ENCODE measurements at places on chromosomes 5 and 9.
A peak's percentile ranks its signal among the peaks of the same experiment; 100 is the strongest.

DNA sequence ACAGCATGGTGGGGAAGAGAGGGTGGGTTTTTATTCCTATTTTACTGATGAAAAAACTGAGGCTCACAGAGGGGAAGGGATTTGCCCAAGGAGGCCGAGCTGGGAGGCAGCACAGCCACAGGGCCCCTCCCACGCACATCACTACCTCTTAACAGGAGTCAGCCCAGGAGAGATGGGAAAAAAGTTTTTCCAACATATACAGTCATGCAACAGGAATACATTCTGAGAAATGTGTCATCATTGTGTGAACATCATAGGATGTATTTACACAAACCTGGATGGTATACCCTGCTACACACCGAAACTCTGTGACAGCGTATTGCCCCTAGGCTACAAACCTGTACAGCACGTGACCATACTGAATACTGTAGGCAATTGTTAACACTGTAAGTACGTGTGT lies 11.6 kb downstream of the TRAF1 start:
- DNase-seq = no peak

DNA sequence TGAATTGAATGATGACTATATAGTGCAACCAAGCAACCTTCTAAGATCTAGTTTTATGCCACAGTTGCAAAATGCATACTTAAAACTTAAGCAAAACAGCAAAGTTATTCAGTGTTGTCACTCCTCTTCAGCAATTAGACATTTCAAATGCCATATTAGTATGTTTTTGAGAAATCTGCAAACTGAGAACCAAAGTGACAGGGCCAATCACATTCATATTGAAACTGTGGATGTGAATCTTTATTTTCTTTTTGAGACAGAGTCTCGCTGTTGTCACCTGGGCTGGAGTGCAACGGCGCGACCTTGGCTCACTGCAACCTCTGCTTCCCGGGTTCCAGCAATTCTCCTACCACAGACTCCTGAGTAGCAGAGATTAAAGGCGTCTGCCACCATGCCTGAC lies 249.2 kb upstream of the EFNA5 start:
- DNase-seq = no peak

GRCh38 chr5:110440058-110440457 lies 286.4 kb downstream of the TMEM232 start:
- no peak for DNase-seq

GRCh38 chr9:22813529-22813928 lies 366.9 kb downstream of the DMRTA1 start:
- DNase-seq = no peak

- no peak for DNase-seq
Measured at GRCh38 chr5:91777671-91778070, 394.6 kb upstream of the ARRDC3 start.

DNA sequence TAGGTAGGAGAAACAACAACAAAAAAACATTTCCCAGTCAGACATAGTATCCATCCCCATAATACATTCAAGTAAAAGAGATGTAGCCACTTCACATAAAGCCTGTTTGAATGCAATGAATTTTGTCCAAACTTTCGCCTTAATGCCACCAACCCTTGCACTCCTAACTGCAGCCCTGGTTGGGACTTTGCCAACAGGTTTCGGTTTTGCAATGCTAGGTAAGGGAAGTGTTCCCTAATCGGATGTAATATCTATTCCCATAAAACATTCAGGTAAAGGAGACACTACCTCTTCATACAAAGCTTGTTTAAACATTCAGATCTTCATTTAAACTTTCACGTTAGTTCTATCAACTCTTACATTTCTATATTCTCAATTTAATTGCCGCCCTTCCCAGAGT lies 336.1 kb downstream of the DRD1 start:
- no peak for DNase-seq

- no peak for DNase-seq
Measured at GRCh38 chr5:4533457-4534105, 606.5 kb upstream of the ADAMTS16 start.

GRCh38 chr5:112636751-112637150 lies 100.9 kb upstream of the APC start:
- DNase-seq = peak; percentile 15

- no peak for DNase-seq
Measured at GRCh38 chr5:7753596-7753995, 97.3 kb downstream of the CFAP90 start.

DNA sequence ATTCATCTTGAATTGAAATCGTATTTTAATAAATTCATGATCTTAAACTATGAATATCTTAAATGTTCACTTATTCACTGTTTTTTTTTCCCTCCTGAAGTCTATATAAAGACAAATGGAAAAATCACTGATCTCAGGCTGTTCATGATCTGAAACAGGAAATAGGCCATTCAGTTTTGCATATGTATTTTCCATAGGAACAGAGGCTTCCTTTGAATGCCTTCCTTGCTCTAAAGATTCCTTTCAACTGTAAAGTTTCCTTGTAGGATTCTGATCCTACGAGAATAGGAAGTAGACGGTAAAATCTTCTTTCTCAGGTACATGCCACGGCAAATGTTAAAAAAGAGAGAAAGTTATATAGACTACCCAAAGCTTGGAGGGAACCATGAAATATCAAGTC lies 194.4 kb upstream of the PPP1R2B start:
- DNase-seq = no peak

DNA sequence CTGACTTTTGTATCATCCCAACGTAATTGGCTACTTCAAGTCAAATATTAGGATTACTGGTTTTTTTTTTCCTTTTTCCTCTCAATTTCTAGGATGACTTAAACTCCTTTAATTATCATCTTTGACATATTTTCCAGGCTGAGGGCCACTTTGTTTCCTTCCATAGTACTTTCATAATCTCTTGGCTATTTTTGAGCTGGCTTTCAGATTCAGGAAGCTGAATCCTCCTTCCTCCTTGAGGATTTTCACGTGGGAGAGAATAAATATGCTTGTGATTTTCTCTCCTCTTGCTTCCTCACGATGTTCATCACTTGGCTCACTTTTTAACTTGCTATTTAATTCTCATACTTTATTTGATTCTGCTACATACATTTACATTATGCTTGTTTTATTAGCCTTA lies 88.1 kb downstream of the ITGA1 start:
- DNase-seq = no peak

DNA sequence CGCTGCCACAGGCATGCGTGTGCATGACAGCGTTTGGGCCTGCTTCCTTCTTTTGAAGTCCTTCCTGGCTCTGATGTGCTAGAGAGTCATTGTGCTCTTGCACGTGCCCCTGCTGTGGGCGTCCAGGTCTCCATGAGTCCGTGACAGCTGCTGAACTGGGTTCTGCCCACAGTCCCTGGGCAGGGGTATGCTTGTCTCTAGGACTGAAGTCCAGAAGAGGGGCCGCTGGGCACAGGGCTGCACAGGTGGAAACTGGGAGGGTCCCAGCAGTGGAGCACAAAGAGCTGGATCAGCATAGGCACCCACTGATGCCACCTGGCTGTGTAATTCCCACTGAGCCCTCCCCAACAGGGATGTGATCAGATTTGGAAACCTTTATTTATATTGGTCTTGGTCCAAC lies 169.4 kb downstream of the IRX2 start:
- no peak for DNase-seq

DNA sequence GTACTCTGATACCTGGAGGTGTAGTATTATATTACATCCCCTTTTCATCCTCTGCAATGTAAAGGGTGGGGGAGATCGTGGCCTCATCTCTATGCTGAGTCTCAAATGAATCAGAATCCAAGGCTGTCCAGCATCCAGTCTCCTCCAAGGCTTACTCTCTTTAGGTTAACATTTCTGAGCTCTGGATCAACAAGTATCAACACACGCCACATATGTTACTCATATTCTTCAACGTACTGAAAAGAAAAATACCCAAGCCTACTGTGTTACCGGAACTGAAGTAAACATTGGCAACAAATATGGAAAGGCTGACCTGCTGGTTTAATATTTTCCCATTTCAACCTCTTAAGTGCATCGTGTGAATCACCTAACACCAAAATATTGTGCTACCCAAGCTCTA lies 241.8 kb downstream of the GAS1 start:
- DNase-seq = no peak

GRCh38 chr5:171032435-171032973 lies 170.7 kb downstream of the RANBP17 start:
- no peak for DNase-seq

DNA sequence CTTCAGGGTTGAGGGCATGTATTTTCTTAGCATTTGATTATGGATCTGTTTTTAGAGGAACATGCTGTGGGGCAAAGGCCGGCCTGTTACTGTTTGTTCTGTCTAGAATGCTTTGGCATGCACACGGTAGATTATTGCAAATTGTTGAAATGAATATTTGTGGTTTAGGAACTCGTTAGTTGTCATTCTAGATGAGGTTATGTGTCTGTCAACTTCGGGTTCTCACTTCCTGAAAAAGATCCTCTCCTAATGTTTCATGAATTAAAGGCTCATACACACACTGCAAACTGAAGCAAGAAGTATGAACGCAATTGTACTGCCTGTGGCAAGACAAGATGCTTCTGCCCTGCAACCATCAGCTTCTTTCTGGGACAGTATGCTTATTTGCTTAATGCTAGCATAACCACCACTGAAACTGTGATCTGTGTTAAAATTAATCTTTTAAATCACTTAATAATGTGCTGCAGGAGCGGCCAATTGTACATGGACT lies 99.6 kb downstream of the BASP1 start:
- peak; percentile 40 for DNase-seq

DNA sequence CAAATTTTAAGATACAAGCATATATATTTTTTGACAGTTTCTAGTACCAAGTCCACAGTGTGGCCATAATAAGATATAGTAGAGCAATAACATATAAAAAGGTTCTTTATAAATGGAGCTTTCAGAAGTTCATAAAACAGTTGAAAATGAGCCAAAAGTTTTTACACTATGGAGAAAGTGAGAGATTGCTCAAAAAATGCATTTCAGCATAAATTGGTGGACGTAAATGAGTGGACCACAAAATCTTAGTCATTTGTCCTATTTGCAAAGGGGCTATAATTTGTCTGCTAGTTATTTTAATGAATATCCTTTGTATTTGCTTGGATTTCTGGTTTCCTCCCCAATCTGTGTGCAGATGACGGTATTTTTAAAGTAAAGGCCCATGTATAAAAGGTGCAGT lies 159.4 kb upstream of the DAP start:
- DNase-seq = no peak

- no peak for DNase-seq
Measured at GRCh38 chr9:89418882-89419640, 78.9 kb downstream of the SEMA4D start.

DNA sequence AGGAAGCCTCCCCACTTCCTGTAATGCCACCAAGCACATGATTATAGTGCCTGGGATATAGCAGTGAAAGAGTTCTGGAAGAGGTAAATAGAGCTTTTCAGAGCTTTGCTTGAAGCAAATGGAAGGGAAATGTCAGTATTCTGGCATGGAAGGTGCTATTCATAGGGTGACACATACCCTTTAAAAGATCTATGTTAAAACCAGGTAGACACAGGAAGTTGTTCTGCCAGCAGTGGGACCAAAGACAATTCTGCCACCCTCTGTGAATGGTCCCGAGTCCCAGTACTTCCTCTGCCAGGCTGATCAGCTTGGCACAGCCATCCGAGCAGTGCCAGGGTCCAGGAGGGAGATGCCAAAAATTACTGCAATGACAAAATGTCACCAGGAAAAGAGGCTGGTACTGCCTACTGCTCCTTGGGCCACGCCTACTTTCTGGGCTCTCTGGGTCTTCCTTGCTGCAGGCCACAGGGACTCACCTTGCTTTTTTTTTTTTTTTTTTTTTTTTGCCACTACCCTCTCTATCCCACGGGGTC lies 26.7 kb downstream of the GARNL3 start:
- no peak for DNase-seq

GRCh38 chr5:74113927-74114326 lies 487.9 kb downstream of the ARHGEF28 start:
- DNase-seq = peak; percentile 27

DNA sequence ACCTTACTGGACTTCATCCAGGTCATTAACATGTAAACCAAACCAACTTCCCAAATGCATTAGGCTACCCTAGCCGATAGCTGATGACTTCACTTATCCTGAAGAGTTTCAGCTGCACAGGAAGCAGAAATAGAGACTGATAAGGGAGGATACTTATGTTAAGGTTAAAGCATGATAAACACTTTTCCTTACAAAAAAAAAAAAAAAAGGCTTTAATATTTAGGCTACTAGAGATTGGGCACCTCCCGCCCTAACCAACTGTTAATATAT lies 1.6 kb upstream of the MEF2C start:
- DNase-seq = no peak

GRCh38 chr5:103745353-103746065 lies 182.9 kb upstream of the NUDT12 start:
- DNase-seq = no peak

- no peak for DNase-seq
Measured at GRCh38 chr5:37619353-37619752, 220.5 kb downstream of the GDNF start.

DNA sequence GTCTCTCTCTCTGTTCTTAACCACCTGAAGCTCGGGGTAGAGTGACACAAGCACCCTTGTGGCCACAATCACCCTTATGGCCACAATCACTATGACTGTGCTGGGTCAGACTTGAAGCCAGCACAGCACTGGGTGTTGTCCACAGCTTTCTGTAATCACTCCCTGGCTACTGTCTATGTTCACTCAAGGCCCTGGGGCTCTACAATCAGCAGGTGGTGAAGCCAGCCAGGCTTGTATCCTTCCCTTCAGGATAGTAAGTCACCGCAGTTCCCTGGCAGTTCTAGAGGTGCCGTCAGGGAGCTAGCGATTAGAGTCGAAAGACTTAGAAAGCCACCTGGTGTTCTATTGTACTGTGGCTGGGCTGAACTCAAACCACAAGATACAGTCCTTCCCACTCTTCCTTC lies 44.2 kb downstream of the GDA start:
- DNase-seq = peak; percentile 33

DNA sequence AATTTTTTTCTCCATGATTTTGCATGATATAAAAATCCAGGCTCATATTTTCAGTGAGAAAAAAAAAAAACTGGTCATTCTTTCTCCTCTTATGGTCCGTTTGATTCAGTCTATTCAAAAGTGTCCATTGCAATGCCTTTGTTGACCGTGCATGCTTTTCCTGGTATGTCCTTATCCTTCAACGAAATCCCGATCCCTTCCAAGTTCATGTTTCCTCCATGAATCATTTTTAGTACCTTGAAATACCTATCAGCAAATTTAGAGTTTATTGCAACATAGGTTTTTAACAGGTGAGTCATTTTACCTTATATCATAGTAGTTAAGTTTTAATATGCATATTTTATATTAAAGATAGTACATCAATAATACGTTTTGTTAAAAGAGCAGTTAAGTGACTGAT lies 773.8 kb upstream of the CHD1 start:
- no peak for DNase-seq

DNA sequence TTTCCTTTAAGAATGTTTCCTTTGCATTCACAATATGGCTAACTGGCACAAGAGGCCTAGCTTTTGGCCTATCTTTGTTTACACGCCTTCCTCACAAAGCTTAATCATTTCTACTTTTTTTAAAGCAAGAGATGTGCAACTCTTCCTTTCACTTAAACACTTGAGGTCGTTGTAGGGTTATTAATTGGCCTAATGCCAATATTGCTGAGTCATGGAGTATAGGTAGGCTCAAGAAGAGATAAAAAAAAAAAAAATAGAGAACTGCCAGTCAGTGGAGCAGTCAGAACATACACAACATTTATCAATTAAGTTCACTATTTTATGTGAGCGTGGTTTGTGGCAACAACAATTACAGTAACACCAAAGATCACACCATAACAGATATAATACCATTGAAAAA lies 5.9 kb downstream of the FKBP15 start:
- peak; percentile 38 for DNase-seq

- no peak for DNase-seq
Measured at GRCh38 chr9:78515108-78515507, 218.2 kb downstream of the PSAT1 start.

GRCh38 chr9:18138656-18139055 lies 335.3 kb upstream of the ADAMTSL1 start:
- no peak for DNase-seq

- no peak for DNase-seq
Measured at GRCh38 chr9:38120961-38121360, 51.9 kb upstream of the SHB start.

Data from RPMI8226 (cell line).